ENCODE measurements at places on chromosomes 6 and 20.

- DNase-seq = no peak
Observed at GRCh38 chr20:62064770-62065673, 659 bp downstream of the TAF4 start.

GRCh38 chr6:11232770-11233626 is 530 bp upstream of the NEDD9 start:
- DNase-seq = no peak

DNA sequence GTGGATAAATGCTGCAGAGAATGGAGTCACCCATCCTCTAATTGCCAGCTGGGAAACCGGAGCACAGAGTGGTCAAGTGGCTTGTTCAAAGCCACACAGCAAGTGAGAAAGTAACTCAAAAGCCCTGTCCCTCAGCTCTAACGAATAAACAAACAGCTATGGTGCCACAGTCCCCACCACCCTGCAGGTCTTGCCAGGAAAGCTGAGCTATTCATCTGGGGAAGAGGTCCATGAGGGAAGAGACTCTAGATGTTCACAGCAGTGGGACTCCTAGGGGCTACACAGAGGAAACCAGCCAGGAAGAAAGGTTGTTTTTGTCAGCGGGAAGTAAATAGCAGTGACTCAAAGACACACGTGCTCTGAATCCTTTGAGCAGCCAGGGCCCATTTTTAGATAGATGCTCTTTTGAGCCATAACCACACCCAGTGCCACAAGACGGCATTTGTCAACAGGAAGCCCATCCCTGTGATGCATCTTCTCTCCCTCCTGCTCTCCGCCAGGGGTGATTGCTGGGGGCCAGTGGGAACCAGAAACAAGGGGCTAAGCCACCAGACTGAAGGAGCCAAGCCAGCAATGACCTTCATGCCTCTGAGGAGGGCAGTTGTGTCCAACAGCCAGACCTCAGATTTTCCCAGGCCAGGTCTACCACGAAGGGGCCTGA is 32.4 kb upstream of the TCP11 start:
- DNase-seq = no peak

DNA sequence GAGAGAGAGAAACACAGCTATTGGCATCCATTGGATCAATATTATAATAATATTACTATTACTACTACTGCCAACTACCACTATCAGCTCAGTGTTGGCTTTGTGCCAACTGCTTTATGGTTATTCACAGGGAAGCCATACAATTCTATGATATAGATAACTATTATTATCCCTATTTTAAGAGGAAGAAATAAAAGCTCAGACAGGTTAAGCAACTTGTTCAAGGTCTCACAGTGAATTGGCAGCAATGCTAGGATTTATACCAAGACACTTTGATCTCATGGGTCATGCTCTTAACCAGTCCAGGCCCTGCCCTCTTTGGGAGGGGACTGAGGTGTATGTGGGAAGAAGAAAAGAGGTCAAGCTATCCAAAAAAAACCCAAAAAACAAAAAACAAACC is 82.0 kb upstream of the TRAF3IP2 start:
- DNase-seq = peak; percentile 69

DNA sequence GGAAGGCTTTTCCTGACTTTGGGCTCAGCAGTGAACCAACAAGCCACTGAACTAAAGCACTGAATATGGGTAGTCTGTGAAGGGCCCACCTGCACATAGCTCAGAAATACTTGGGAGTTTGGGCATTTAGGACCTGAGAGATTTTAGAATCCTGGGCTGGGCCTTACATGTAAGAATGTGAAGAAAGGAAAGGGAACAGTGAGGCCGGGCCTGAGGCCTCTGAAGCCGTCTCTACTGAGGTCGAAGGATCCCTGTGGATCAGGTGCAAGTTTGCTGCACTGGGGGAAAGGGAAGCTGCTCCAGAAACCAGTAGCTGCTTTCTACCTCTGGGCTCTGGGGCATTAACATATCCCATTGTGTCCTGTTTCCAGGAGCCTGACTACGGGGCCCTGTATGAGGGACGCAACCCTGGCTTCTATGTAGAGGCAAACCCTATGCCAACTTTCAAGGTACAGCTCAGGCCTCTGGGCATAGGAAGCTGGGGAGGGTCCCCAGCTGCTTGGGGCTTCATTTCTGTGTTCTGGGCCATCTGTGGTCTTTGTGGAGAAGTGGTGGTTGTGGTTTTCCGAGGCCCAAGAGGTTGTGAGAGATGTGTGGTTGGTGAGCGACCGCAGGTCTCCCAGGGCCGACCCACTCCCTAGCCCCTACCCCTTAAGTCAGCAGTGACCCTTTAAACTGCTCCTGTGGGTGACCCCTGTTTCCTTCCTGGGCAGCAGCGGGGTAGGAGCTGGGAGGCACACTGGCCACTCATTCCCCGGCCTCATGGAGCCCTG is 30.3 kb downstream of the PLCG1 start:
- peak; percentile 23 for DNase-seq

GRCh38 chr20:32709632-32710121 is 33.6 kb downstream of the COMMD7 start:
- DNase-seq = no peak

- peak; percentile 91 for DNase-seq
Observed at GRCh38 chr6:134640975-134641429, 308.9 kb downstream of the ALDH8A1 start.

GRCh38 chr20:50540620-50541605 is 30.7 kb downstream of the PTPN1 start:
- no peak for DNase-seq

DNA sequence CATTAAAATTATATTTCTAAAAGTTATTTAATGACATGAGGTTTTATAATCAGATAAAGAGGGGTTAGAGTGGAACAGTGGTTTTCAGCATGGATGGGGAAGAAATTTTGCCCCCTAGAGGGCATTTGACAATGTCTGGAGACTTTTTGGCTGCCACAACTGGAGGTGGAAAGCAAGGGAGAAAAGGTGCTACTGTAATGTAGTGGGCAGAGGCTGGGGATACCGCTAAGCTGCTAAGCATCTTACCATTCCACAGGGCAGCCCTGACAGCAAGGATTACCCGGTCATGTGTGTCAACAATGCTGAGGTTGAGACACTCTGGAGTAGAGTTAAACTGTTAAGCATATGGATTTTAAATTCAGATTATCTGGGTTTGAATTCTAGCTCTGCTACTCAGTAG is 52.9 kb upstream of the FABP7 start:
- peak; percentile 74 for DNase-seq

- DNase-seq = peak; percentile 51
Observed at GRCh38 chr6:86856379-86856778, 80.9 kb upstream of the HTR1E start.

GRCh38 chr20:37920679-37921322 is 17.9 kb downstream of the VSTM2L start:
- no peak for DNase-seq

DNA sequence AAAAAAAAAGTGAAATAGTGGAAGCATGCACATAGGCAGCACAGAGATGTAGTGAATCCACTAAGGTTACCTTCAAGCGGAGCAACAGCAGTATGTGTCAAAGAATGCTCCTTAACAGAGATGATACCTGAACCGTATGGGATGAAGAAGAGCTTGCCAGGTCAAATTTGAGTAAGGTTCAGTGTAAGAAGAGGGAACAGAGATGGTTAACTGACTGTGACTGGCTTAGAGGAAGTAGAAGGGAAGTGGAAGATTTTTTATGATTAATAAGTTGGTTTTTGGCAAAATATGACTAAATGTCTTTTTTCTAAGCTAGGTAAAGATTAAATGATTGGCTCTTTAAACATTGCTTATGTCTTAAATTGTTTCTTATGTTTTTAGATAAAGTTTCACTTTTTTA is 52.6 kb upstream of the C20orf144 start:
- DNase-seq = no peak

- no peak for DNase-seq
Observed at GRCh38 chr6:33372526-33373123, 19.0 kb upstream of the KIFC1 start.
